ENCODE measurements at places on chromosomes 7 and 10. TPM values are rescaled to one million over a fixed set of nuclear protein-coding genes. Genes with fewer than 3 reads are reported as not detected.

GJD4 gene
- not detected for total RNA-seq

DNA sequence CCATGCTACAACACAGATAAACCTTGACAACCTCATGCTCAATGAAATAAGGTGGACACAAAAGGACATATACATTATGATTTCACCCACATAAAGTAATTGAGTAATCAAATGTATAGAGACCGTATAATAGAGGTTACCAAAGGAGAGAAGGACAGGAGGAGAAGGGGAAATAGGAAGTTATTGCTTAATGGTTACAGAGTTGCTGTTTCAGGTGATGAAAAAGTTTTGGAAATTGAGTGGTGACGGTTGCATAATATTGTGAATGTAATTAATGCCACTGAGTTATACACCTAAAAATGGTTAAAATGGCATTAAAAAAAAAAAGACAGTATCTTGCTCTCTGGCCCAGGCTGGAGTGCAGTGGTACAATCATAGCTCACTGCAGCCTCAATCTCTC lies 1.5 kb upstream of the OGDH start:
- DNase-seq: no peak

DNA sequence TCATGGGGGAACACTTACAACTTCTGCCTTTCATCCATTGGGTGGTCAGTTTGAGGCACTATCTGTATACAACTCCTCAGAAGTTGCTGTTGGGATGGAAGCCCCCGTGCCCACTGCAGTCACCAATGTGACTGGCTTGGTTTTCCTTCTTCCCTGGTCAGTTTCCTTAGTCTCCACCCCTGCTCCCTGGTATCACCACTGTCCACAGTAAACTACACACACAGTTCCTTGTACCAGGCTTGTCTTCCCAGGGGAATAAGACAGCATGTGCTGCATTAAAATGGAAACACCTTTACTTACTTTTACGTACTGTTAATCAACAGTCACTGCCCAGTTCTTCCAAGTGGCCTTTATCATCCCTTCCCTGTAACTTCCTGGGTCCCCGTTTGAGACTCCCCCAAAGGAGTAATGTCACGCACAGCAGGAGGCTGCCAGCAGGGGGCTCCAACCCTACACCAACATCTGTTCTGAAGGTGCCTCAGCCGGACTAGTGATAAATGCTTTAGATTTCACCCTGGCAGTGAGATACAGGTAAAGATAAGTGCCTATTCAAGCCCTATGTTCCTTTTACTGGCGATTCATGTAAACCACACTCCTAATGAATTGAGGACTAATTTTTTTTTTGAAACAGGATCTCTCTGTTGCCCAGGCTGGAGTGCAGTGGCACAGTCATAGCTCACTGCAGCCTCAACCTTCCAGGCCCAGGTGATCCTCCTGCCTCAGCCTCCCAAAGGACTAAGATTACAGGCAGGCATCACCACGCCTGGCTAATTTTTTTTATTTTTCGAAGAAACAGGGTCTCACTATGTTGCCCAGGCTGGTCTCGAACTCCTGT lies 45.3 kb upstream of the PIK3AP1 start:
- DNase-seq: peak; percentile 12

ASB10 gene
- 20.3 TPM for total RNA-seq

PNLIPRP2 gene
- not detected for total RNA-seq

DNA sequence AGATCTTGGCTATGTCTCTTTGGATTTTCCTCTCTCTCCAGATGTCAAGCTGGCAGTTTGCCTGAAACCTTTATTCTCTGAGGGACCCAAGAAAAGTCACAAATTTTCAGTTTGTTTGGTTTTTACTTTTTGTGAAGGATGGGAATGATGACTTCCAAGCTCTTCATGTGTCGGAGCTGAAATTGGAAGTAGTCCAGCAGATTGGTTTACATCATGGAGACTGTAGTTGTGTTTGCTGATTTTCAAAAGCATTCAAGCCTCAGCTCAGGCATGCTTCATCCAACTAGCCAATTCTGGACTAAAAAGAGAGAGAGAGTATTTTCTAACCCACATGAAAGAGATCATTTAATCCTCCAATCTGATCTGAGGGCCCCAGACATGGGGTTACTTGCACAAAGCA lies 326.2 kb upstream of the AUTS2 start:
- DNase-seq: no peak

DNA sequence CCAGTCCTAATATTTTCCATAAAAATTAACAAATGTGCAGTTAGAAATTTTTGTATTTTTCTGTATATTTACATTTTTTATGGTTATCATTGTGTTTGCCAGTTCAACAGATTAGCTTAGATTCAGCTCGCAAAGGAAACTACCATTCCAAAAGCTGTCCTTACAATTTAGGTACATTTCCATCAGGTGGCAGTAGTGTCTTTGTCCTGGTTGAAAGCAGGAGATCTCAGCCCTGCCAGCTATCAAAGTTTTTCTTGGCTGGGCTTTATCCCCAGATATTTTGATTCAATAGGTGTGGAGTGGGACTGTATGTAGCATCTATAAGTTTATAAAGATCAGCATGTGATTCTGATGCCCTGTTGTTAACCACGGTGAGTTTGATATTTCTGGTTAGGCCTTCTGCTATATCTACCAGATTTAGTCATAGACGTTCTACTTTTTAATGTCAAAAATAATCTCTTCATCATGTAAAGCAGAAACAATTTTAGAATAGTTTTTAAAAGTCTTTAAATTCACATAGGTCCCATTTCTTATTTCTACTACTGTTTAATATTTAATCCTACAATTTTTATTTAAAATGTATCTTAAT lies 15.5 kb upstream of the ICA1 start:
- DNase-seq: no peak

GRCh38 chr7:105943486-105943885 lies 19.6 kb upstream of the CDHR3 start:
- DNase-seq: no peak

DNA sequence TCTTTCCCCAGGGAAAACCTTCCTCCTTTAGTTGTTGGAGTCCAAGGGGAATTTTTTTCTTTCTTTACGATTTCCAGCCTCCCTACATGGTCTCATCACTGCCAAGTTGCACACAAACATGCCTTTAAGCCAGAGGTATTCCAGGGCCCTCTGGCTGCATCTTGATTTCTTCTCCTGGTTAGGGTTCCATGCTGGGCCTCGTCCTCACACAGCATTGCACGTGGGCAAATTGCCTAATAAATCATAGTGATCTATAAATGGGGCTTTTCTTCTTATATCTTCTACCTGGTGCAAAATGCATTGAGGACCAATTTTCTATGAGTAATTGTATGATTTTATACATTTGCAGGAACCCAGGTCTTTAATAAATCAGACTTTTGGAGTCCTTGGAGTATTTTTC lies 284.2 kb downstream of the C7orf25 start:
- no peak for DNase-seq

GRCh38 chr7:27955596-27955995 lies 215.6 kb downstream of the TAX1BP1 start:
- no peak for DNase-seq

RSBN1L gene
- total RNA-seq: 11.7 TPM

- peak; percentile 16 for DNase-seq
Measured at GRCh38 chr10:91705948-91706670, 73.2 kb upstream of the PPP1R3C start.

DNA sequence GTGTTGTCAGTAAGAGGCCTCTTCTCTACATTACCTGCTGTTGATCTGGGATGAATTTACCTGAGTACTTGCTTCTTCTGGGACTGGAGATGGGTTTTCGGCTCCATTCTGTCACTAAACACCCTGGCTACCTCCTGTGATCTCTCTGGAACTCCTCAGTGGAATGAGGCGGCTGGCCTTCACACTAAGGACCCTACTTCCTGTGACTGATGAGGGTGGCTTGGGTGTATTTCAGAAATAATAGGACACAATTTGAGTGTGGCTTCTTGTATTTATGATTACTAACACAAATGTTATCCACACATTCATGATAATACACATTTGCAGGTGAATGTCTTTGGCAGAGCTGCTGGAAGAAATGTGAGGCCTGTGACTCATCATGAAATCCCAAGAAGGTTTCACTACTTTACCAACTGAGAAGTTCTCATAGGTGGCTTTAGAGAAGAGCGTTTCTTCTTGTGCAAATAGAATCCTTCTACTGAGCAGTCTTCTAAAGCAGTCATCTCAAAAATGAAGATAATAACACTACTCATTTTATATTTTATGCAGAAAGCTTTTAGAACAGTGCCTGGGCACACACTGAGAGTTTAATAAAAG lies 21.3 kb upstream of the EVX1 start:
- DNase-seq: no peak

Measured in gastrocnemius medialis (tissue), 4 donors.